ENCODE measurements at places on chromosomes 1 and 21.

DNA sequence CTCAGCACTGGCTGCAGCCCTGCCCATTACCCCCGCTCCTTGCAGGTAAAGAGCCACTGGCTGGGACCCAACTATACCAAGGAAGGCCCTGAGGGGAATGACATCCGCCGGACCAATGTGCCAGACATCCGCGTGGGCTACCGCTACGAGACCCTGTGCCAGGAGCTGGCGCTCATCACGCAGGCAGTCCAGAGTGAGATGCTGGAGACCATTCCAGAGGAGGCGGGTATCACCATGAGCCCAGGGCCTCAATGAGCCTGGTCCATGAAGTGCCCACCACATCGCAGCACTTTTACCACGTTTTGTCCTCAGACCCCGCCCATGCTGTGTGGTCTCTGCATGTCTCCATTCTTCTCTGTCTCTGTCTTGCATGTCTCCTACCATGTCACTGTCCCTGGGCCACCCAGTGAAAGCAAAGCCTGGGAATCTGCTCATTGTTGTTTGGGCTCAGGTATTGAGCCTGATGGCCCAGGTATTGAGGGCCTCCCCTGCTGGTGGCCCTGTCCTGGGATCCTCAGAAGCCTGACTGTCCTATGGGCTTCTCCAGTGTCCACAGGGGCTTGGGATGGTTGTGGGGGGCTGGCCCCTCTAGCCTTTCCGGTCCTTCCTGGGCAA, 11.4 kb downstream of the AMPD2 start:
- DNase-seq: no peak

GRCh38 chr21:40466893-40467483, 380.0 kb downstream of the DSCAM start:
- peak; percentile 13 for DNase-seq

- DNase-seq: no peak
These were observed 3.5 kb upstream of the ADORA1 start for GRCh38 chr1:203124011-203124410.

DNA sequence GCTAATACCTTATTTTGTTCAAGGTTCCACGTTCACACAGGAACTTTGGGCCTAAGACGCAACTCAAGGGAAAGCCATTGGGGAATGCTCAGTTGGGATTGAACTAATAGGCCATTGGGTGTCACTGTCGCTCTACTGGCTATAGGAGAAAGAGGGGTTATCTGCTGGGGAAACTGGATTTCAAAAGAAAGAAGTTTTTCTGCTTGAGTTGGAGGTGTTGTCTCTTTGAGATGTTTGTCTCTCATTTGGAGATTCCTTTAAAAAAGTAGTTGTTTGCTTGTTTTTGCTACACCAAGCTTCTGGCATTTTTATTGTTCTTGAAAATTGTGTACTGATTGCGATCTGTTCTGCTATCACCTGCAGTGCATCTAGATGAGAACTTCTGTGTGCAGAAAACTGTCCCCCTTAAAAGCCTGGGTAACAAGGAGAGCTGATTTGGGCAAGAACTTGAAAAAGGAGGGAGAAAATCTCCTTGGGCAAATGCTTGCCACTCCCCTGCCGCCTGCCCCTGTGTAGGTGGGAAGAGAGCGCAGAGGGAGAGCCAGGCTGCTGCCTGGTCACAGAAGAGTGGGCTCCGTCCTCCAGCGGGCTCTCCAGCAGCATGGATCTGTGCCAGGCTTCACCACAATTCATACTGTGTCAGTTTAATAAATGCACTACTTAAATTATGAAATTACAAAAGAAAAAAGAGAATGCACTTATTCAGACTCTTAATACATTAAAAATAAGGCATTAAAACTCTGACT, 39.9 kb downstream of the PEX14 start:
- no peak for DNase-seq

DNA sequence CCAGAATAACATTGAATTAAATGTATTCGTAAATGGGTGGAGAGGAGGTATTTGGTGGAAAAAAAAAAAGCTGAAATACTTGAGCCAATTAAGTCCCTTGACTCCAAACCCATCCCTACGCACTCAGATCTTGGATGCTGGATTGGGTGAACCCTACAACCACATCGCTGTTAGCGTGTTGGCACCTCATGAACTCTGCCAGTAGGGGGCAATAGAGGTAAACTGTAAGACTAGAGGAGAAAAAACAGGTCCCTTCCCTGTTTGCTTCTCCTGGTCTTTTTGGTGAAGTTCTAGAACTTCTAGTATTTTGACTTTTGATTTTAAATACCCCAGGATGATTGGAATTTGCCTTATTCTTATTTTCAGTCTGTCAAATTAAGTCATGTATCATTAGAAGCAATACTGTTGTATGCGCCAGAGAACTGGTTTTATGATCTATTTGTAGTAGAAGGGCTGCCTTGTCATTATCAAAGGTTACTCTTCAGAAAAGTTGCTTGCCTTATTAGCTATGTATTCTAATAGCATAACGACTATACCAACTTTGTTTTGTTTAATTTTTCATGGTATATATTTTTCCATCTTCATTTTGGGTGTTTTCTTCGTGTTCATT, 1.9 kb upstream of the OR13G1 start:
- peak; percentile 63 for DNase-seq

DNA sequence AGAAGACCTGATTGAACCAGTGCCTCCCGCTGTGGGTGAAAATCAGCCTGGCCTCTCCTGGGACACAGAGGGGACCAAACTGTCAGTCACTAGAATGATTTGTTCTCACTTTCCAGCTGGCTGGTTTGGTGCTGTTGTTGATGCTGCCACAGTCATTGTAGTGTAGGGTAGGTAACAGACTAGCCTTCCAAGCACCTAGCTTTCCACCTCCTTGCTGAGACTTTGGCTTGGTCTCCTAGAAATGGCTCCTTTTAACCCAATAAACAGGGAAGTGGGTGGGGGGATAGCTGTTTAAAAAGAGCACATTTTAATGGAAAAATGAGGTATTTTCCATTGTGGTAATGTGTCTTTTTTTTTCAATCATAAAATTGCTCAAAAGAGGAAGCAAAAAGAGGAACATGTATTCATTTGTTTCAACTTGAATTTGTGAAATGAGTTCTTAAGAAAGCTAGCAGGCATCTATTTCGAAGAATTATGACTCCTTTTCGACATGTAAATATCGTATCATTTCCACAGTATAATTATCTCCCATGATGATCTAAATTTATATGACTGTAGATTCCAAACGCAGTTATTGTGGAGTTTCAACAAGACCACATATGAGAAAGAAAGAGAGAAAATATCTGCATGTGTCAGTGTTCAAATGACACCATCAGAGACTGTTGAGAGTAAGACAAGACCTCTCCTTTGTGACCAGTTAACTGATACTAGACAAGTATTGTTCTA, 190.1 kb downstream of the HLX start:
- DNase-seq: peak; percentile 2

DNA sequence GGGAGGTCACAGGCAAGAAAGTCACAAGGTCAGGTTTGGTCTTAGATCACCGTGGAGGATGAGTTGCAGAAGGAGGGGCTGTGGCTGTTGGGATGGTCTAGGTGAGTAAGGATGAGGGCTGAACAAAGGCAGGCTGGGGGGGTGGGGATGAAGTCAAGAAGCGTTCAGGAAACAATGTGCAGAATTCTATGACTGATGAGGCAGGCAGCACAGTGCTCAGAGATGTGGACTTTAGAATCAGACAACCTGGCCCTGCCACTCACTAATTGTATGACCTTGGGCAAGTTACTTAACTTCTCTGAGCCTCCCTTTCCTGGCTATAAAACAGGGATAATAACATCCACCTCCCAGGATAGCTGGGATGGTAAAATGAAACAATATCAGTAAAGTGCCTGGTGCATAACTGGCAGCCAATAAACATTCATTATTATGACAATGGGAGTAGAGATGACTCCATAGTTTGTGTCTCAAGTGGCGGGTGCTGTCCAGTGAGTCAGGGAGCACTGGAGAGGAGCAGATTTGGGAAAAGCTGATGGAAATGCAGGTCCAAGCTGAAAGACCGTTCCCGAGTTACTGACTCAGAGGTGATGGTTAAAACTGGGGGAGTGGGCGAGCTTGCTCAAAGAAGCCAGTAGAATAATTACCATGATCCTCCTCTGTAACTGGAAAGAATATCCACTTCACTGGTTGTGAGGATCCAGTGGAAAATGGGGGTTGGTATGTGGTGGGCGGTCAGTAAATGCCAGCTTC, 2.1 kb downstream of the TIE1 start:
- DNase-seq: no peak

DNA sequence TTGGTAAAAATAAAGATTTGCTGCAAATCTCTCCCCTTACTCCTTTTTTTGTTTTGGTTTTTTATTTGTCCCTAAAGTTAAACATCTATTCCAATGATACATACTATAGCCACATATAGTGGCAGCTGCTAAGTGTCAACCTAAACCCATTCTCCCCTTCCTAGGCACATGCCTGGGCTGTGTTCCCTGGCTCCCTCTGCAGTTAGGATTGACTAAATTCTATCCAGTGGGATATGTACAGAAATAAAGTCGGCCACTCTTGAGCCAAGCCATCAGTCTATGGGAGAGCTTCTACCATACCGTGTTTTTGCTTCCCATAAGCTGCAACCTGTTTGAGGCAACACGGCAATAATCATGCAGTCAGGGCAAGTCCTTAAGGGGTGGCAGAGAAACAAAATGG, 23.6 kb downstream of the MCOLN3 start:
- no peak for DNase-seq

DNA sequence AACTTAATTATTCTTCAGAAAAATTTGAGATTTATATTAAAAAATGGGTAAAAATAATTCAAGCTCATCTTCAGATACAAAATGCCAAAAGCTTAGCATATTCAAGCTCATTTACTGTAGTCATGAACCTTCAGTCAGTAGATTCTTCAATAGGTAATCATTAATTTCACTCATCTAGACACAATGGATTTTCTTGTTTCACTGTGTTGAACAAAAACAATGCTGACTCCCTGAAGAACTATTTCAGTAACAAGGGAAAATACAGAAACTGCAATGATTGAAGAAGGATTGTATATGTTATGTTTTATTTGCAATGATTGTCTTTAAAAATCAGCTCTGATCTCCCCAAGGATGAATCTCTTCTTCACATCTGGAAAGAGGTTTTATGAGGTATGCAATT, 9.2 kb upstream of the HOOK1 start:
- no peak for DNase-seq

DNA sequence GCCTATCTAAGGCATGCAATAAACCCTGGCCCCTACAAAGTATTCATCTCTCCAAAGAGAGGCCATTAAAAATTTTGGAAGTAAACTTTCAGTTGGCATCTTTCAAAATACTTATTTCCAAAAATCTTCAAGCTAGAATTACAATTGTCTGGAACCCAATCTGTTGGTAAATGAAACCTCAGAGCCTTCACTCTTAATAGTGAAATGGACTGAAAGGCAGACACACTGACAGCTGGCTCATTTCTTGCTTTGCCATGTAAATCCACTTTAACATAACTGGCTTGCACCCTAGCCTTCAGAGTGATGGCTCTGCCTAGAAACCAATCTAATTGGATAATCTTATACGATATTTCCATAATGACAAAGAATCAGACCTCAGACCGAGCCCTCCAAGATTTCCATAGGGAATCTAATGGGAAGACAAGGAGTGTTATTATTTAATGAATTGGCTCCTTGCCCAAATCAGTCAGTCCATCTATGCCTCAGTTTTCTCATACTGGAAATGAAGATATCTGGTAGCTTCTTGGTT, 9.2 kb upstream of the PALMD start:
- no peak for DNase-seq

DNA sequence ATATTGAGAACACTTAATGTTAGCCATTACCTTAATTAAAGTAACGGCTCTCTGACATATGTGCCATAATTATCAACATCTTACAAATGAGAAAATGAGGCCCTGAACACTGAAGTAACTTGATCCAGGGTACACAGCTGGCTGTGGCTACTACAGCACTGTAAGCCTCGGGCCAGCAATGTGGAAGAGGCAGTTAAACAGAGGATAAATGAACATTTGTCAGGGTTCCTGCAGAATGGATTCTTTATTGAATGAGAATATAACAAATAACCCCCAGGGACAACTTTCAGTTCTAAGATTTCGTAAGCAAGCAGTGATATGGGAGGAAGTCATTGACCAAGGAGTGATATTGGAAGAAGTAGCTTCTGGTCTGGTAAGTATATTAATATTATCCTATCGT, 70.5 kb upstream of the SCYL3 start:
- no peak for DNase-seq

GRCh38 chr1:154972517-154973343, 1.8 kb upstream of the CKS1B start:
- peak; percentile 28 for DNase-seq

Data from activated CD8-positive, alpha-beta T cell treated with anti-CD3 and anti-CD28 coated beads for 36 hours (primary cell).